ENCODE measurements at places on chromosomes 4 and X. TPM values are rescaled to one million over a fixed set of nuclear protein-coding genes. Genes with fewer than 3 reads are reported as not detected.

HMX1 gene
- 2.7 TPM for total RNA-seq

ATP1B4 gene
- not detected for total RNA-seq

NHSL2 gene
- total RNA-seq, result 2.3 TPM

TENM3 gene
- 33.9 TPM for total RNA-seq

UGT8 gene
- total RNA-seq, result 13.0 TPM

NEUROG2 gene
- total RNA-seq, result 0.06 TPM

HAND2 gene
- 2.5 TPM for total RNA-seq

CTAG2 gene
- 3.8 TPM for total RNA-seq

GPR78 gene
- total RNA-seq, result not detected

SYTL5 gene
- total RNA-seq, result 0.29 TPM

DNA sequence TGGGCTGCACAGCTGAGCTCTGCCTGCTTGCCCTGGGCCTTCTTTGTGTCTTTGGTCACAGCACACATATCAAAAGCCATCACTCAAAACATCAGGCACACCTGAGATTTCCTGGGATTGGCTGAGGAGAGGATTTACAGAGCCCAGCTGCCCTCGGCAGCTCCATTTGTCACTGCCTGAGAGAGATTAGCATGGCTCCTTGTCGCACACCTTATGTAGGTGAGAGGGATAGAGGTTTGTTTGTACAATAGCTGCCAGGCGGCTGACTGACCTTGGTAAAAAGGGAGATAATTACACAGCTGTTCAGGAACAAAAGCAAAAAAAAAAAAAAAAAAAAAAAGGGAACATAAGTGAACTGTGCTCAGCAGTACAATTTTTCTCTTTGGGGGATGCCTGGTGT is 63.2 kb downstream of the MGST2 start:
- DNase-seq, result no peak

GRCh38 chrX:67607466-67607865 is 63.6 kb downstream of the AR start:
- DNase-seq, result no peak

DNA sequence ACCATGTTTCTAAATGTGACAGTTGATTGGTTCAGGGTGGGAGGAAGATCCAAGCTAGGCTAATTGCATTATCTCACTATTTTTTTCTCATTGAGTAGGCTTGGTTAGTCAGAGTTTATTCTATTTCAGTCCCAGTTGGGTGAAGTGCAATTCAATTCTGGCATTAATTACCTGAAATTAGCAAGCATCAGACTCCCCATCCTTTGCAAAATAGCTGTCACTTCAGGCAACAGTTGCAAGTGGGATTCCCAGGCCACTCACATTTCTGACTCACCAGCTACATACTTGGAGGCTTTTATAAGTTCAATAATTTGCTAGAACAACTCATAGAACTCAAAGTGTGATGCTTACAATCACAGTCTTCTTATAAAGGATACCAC is 155.8 kb upstream of the HAND2 start:
- DNase-seq, result no peak

- DNase-seq, result no peak
Measured at GRCh38 chrX:123924186-123924585, 37.3 kb upstream of the STAG2 start.

- no peak for DNase-seq
Measured at GRCh38 chr4:101288365-101289145, 58.8 kb downstream of the PPP3CA start.

DNA sequence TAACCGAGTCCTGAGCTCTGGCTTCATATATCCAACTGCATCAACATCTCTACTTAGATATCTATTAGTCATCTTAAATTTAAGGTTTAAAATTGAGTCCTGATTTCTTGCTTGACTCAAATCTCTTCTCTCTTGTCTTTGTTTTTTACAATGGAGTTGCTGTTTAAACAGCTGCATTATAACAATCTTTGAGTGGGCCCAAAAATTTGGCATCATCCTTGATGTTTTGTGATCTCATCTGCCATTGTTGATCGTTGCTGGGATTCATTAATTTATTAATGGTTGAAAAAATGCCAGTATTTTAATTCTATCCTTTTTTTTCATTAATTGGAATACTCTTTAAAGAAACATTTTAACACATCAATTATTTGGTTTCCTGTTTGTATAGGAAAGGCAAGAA is 82.2 kb downstream of the STIM2 start:
- no peak for DNase-seq

GRCh38 chrX:5051831-5052491 is 1176.7 kb downstream of the NLGN4X start:
- peak; percentile 0 for DNase-seq

DNA sequence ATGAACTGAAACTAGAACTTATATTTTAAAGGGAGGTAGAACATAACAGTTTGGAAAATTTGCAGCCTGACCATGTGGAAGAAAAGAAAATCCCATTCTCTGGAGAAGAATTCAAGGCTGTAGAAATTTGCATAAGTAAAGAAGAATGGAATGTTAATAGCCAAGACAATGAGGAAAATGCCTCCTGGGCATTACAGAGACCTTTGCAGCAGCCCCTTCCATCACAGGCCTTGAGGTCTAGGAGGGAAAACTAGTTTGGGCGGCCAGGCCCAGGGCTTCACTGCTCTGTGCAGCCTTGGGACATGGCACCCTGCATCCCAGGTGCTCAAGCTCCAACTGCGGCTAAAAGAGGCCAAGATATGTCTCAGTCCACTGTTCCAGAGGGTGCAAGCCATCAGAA is 1506.8 kb downstream of the PCDH18 start:
- no peak for DNase-seq

GRCh38 chr4:110609044-110609750 is 13.7 kb downstream of the PITX2 start:
- DNase-seq, result no peak

- DNase-seq, result no peak
Measured at GRCh38 chrX:3252744-3253143, 93.7 kb downstream of the MXRA5 start.

GRCh38 chr4:25928379-25929297 is 14.6 kb downstream of the SMIM20 start:
- peak; percentile 59 for DNase-seq

GRCh38 chr4:99077177-99077576 is 11.4 kb downstream of the ADH5 start:
- no peak for DNase-seq
